ENCODE measurements at places on chromosomes 13 and 19. TPM values are rescaled to one million over a fixed set of nuclear protein-coding genes. Genes with fewer than 3 reads are reported as not detected.
A peak's percentile ranks its signal among the peaks of the same experiment; 100 is the strongest.

DNA sequence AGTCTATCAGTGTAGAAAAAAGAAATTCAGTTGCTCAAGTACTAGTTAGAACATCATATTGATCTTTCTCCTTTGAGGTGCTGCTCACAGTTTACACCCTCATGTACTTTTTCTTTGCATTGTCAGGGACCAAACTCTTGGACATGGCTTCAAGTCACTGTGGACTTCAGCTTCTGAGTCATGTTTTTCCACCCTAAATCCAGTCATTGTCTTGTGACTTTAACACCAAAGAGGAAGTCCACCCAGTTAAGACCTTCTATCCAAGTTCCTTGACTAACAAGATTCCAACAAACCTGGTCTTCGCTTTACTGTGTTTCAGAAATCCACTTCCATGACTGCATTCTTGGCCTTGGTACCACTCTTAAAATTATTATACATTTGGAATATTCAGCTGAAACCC is 206.7 kb upstream of the ARGLU1 start:
- no peak for DNase-seq

DNA sequence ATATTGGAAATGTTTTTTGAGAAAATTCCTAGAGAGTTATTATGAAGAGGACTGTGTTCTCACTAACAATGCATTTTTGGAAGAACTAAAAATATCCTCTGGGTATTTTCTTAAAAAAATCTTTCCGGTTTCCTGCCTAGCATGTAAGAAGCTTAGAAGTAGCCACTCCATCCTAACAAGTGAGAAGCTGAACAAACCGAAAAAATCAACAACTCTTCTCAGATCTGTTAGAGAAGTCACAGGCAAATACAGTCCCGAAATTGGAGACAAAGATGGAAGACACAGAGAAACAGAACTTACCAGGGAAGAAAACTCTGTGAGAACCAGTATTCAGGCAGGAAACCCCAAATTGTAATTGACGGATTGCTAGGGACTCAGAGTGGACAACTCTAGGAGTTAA is 173.0 kb downstream of the KLF12 start:
- no peak for DNase-seq

GRCh38 chr19:22625266-22626035 is 8.7 kb upstream of the ZNF492 start:
- no peak for DNase-seq

DNA sequence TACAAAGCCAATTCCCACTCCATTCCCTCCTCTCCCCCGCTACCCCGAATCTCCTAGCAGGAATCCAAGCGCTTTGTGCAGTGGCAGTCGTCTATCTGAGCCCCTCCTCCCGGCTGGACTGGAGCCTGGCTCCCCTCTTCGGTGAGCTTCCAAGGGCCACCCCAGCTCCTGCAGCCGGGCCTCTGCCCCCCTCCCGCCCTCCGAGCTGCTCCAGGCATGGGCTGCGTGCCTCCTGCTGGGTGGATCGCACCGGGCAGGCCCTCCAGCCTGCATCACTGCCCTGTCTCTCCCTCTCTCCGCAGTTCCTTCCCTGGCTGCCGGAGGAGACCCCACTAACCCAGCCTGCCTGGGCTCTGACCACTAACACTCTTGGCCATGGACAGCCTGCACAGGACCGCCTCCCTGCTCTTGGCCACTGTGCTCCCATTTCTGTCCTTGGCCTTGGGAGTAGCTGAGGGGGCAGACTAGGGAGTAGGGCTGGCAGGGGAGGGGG is 12.9 kb upstream of the LENG8 start:
- DNase-seq: no peak

DNA sequence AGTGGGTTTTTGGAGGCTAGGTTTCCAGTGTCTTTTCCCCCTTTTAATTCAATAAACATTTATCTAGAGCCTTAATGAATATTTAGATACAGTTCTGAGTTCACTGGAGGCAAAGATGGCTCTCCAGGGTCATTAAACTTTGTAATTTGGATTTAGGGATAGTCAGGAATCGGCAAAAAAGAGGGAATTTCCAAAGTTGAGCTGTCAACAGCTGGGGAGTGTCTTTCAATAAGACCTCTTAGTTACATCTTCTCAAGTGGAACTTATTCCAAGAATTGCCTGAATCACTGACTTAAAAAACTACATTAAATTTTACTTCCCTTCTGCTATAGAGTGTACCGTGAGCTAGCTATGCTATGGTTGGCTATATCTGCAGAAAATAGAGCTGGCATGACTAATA is 2.0 kb downstream of the LRCH1 start:
- no peak for DNase-seq

GRCh38 chr19:46599716-46600373 is 1.3 kb upstream of the CALM3 start:
- DNase-seq: peak; percentile 57

GRCh38 chr19:5617080-5617479 is 5.5 kb downstream of the SAFB2 start:
- no peak for DNase-seq

- no peak for DNase-seq
Observed at GRCh38 chr13:105914291-105915036, 621.0 kb downstream of the EFNB2 start.

GRCh38 chr19:18437491-18438330 is at the start of gene ISYNA1:
Gene ISYNA1, minus strand, starts transcription at chr19:18438133. Its CDS starts 154 bp downstream, at chr19:18437979.
- no peak for DNase-seq

The PRODH2 gene
- not detected for total RNA-seq

The THOP1 gene
- total RNA-seq: 28.0 TPM

The POGLUT2 gene
- 8.0 TPM for total RNA-seq

The PDE4C gene
- total RNA-seq: 1.8 TPM

The CGB1 gene
- total RNA-seq: not detected

The THSD1 gene
- total RNA-seq: 5.4 TPM
